ENCODE measurements at places on chromosomes 12 and 14. TPM values are rescaled to one million over a fixed set of nuclear protein-coding genes. Genes with fewer than 3 reads are reported as not detected.

DNA sequence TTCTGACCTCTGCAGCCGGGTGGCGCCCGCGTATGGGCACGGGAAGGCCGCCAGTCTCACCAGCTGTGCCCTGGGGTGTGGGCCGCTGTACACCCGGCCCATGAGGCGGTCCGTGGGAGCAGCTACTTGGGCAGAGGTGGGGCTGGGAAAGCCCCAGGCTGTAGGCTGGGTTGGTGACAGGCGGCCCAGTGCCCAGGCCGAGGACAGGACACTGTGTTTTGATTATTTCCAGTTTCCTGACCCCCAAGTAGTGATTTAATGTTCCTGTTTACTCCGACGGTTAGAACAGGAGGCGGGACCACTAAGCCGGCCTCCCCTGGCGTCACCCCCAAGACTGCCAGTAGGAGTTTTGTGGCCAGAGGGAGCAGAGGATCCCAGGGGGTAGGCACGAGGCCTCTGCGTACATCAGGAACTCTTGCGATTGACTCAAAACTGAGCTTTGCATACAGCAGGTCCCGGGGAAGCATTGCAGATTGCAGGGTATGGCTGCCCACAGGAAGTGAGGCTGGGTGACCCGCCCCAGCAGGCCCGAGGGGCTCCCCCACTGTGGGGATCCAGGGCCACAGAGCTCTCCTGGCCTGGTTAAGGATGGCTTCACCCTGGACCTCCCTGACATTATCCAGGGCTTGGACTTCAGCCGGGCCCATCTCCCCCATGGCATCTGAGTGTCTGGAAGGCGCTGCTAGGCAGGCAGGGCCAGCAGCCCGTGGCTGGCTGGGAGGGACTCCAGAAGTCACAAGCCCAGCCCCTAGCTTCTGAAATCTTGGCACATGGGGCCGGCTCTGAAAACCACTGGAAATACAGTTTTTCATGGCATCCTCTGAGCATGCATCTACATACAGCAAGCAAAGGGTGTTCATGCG is 42.5 kb upstream of the DIO3 start:
- H3K36me3 ChIP-seq = no peaks in the 10 kb centered on the region
- H3K4me3 ChIP-seq = no peak overlapping the region
- no peaks in the 10 kb centered on the region for H3K4me1 ChIP-seq
- H3K27me3 ChIP-seq = no peaks in the 10 kb centered on the region
- peak; percentile 22 for DNase-seq
- peak overlapping the region; percentile 74 for H3K27ac ChIP-seq

GRCh38 chr12:6695313-6696045 is 5.1 kb downstream of the PIANP start:
- no peak for DNase-seq
- H3K27me3 ChIP-seq = peaks cover 7% of the 10 kb centered on the region
- peaks cover 12% of the 10 kb centered on the region for H3K4me1 ChIP-seq

DNA sequence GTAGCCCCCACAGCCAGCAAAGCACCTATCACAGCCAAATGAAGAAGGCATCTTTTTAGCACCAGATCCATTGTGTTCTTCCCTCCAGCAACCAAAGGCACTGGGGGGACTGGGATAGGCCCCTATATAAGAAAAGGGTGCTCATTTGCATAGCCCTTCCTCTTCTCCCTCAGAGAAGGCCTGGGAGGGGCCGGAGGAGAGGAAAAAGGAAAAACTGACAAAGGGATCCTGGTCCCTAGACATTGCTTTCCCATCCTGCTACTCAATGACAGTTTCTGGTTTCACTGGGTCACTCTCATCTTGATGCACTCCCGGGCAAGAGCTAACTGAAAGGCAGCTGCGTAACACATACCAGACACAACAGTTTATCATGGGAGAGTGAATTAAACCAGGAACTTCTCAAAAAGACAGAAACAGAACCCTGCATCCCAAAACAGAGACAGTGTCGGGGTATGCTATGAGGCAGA is at the start of gene PMEL:
PMEL (minus strand) TSS at position 102 of the 467 bp plus-strand sequence; CDS start at position 71, 31 bp downstream.
- peak within 1 kb of the TSS; percentile 88 for H3K4me3 ChIP-seq
- H3K27me3 ChIP-seq = no peaks in the 10 kb centered on the region
- H3K27ac ChIP-seq = peak within 1 kb of the TSS; percentile 93
- peaks cover 9% of the 10 kb centered on the region for H3K36me3 ChIP-seq
- no peak for DNase-seq

DNA sequence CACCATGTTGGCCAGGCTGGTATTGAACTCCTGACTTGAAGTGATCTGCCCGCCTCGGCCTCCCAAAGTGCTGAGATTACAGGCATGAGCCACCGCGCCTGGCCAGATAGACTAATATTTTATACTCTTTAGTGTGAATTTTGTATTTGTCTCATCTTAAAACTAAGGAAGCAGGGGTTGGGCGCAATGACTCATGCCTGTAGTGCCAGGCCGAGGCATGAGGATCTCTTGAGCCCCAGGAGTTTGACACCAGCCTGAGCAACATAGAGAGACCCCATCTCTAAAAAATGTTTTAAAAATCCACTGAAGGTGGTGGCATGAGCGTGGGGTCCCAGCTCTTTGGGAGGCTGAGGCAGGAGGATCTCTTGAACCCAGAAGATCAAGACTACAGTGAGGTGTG is 9.0 kb downstream of the DYNC1H1 start:
- DNase-seq = no peak
- no peaks in the 10 kb centered on the region for H3K27me3 ChIP-seq
- no peak overlapping the region for H3K27ac ChIP-seq
- peaks cover 11% of the 10 kb centered on the region for H3K36me3 ChIP-seq

- no peaks in the 10 kb centered on the region for H3K27me3 ChIP-seq
- no peak overlapping the region for H3K4me3 ChIP-seq
- no peak overlapping the region for H3K27ac ChIP-seq
- H3K36me3 ChIP-seq = no peaks in the 10 kb centered on the region
These were observed 58.0 kb downstream of the LGMN start for GRCh38 chr14:92690171-92691011.

GRCh38 chr14:33736299-33736825 is 214.5 kb downstream of the EGLN3 start:
- H3K27ac ChIP-seq = no peak overlapping the region
- DNase-seq = no peak
- H3K27me3 ChIP-seq = no peaks in the 10 kb centered on the region

DNA sequence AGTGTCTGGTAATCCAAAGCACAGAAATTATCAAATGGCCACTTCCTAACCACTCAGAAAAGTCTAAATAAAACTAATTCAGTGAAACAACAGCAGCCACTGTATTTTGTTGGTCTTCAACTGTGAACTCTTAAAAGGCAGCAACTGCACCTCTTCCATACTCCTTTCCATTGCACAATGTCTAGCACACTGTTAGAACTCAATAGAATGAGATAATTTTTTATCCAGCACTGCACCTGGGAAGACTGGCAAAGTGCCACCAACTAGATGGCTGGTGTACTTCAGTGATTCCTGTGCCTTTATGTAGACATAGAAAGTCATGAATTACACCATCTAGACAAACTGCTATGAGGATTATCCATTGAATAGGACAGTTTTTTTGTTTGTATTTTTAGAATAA is 26.2 kb downstream of the LGR5 start:
- no peak overlapping the region for H3K4me3 ChIP-seq
- DNase-seq = no peak
- no peak overlapping the region for H3K27ac ChIP-seq

- no peaks in the 10 kb centered on the region for H3K36me3 ChIP-seq
- H3K27ac ChIP-seq = no peak overlapping the region
- H3K27me3 ChIP-seq = peaks cover 2% of the 10 kb centered on the region
- H3K4me3 ChIP-seq = no peak overlapping the region
- H3K4me1 ChIP-seq = no peaks in the 10 kb centered on the region
- DNase-seq = peak; percentile 19
These were observed 69.3 kb downstream of the ZFC3H1 start for GRCh38 chr12:71594214-71594948.

The CNPY2 gene
- polyA plus RNA-seq = 128 TPM

The POTEG gene
- not detected for polyA plus RNA-seq

The HOXC6 gene
- 0.24 TPM for polyA plus RNA-seq
